ENCODE measurements at places on chromosomes 5 and 9. TPM values are rescaled to one million over a fixed set of nuclear protein-coding genes. Genes with fewer than 3 reads are reported as not detected.

Gene TSC1
- polyA plus RNA-seq = 8.9 TPM

Gene LRRC19
- not detected for polyA plus RNA-seq

Gene COL27A1
- not detected for polyA plus RNA-seq

Gene PCDHA7
- polyA plus RNA-seq = not detected

Gene SPOCK1
- polyA plus RNA-seq = not detected

Gene SH2D3C
- polyA plus RNA-seq = 76.1 TPM

Gene SYK
- polyA plus RNA-seq = 314 TPM

Gene IRF1
- polyA plus RNA-seq = 207 TPM

Gene OLFML2A
- polyA plus RNA-seq = 0.20 TPM

Gene ABCA1
- 1.3 TPM for polyA plus RNA-seq

Gene IGFBPL1
- not detected for polyA plus RNA-seq

Gene OSTF1
- 173 TPM for polyA plus RNA-seq

Gene SLC34A3
- not detected for polyA plus RNA-seq

Gene OTP
- not detected for polyA plus RNA-seq

Gene IFNA21
- not detected for polyA plus RNA-seq

Gene CTXN3
- polyA plus RNA-seq = not detected

Gene NME5
- not detected for polyA plus RNA-seq

Gene CDHR2
- not detected for polyA plus RNA-seq

Gene TAF11L5
- polyA plus RNA-seq = not detected

Gene FOXD4L5
- not detected for polyA plus RNA-seq

Gene TMC1
- not detected for polyA plus RNA-seq

Gene OR1J2
- not detected for polyA plus RNA-seq

Gene IL17B
- not detected for polyA plus RNA-seq

Gene FRMPD1
- not detected for polyA plus RNA-seq

Gene ZNF484
- 4.3 TPM for polyA plus RNA-seq

Gene TEX10
- polyA plus RNA-seq = 17.5 TPM

Gene CHSY3
- polyA plus RNA-seq = not detected

Gene DIMT1
- polyA plus RNA-seq = 37.7 TPM

Gene C6
- not detected for polyA plus RNA-seq

Gene ENTPD8
- polyA plus RNA-seq = not detected

Gene ROPN1L
- polyA plus RNA-seq = 0.48 TPM

Gene SPINK6
- polyA plus RNA-seq = not detected

Gene NOXA1
- polyA plus RNA-seq = 1.4 TPM

Gene HARS1
- 43.4 TPM for polyA plus RNA-seq

Gene TAF11L11
- polyA plus RNA-seq = not detected

Gene SLC2A6
- 65.2 TPM for polyA plus RNA-seq

Gene INVS
- 12.7 TPM for polyA plus RNA-seq
